ENCODE measurements at places on chromosomes 16 and 17. TPM values are rescaled to one million over a fixed set of nuclear protein-coding genes. Genes with fewer than 3 reads are reported as not detected.

DNA sequence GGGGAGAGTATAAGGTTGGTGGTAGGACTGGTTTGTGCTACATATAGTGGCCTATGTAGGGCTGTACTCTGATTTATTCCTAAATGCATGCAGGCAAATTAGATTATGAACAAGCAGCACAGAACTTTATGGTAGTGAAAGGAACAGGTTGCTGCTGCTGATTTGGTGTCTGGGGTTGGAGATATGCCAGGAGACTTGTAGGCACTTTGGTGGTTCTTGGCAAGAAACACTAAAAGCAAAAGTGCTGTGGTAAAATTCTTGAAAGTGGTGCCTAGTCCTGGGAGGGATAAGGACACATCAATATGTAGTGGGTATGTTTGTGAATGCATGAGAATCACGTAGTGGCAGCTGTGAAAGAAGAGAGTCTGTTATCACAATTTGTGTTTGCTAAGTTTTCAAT lies 2126.0 kb downstream of the TP53TG3F start:
- no peak for DNase-seq

DNA sequence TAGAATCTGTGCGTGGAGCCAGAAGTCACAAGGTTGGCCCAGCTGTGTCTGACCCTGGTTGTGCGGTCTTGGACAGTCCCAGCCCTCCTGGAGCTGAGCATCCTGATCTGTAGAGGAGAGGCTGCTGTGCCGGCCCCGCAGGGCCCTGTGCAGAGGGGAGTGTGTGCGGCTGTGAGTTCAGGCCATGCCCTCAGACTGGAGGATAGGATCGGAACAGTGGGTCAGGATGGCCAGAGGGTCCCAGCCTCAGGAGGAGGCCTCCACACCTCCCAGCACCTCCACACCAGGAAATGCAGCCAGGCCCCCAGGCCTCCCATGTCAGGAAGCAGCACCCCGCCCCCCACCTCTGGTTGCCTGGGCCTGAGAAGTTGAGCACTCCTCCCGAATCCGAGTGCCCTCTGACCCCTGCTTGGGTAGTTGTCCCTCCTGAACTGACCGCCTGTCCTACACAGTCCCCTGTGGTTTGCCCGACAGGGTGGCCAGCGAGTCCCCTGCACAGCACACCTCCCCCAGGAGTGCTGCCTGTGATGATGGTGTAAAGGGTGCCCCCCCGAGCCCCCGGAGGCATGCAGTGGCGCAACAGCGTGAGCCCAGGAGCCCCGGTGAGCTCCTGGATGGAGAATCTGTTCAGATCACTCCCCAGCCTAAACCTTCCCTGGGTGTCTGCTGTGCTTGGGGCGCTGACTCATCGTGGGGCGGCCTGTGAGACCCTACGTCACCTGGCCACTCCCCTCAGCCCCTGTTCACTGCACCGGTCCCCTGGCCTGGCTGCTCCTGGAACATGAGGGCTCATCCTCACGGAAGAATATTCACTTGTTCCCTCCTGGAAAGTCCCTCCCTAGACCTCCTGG lies 285.2 kb downstream of the SEC14L1 start:
- peak; percentile 84 for DNase-seq

The SLC9A5 gene
- 1.1 TPM for total RNA-seq

DNA sequence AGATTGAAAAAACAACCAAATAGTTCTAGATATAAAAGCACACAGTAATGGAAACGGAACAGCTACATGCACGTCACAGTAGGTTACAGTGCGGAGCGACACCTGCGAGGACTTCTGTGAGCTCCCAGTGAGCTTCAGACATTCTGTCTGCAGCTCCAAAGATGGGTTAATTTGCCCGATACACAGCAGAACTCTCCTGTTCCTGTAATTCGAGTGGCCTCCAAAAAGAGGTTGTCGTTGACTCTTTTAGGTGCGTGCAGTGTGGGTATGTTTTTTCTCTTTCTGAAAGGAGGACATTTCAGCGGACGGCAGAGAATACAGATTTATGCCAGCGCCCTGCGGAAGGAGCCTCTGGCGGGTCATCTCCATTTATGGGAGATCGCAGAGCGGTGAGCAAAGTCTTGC lies 2.9 kb downstream of the OR1F1 start:
- no peak for DNase-seq

GRCh38 chr16:57894390-57895080 lies 76.4 kb downstream of the CNGB1 start:
- DNase-seq: no peak

GRCh38 chr17:16880121-16880842 lies 91.6 kb downstream of the TNFRSF13B start:
- no peak for DNase-seq

GRCh38 chr17:50519141-50519834 lies 11.0 kb downstream of the MYCBPAP start:
- no peak for DNase-seq

DNA sequence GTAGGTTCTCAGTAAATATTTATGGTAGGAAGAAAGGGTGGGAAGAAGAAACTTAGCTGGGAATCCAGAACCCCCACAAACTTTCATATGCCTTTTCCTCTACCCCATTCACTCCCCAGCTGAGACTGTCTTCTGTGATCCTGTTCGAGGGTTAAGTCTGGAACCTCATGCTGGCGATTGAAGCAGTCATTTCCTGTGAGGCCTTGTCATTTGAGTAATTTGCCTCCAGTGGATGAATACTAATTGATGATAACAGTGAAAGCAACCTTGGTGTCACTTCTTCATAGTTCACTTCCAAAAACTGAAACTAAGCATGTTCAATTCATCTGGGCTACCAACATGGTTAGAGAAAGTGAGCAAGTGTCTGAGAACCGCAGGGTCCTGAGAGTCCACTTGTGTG lies 401.2 kb downstream of the CDH13 start:
- DNase-seq: no peak

DNA sequence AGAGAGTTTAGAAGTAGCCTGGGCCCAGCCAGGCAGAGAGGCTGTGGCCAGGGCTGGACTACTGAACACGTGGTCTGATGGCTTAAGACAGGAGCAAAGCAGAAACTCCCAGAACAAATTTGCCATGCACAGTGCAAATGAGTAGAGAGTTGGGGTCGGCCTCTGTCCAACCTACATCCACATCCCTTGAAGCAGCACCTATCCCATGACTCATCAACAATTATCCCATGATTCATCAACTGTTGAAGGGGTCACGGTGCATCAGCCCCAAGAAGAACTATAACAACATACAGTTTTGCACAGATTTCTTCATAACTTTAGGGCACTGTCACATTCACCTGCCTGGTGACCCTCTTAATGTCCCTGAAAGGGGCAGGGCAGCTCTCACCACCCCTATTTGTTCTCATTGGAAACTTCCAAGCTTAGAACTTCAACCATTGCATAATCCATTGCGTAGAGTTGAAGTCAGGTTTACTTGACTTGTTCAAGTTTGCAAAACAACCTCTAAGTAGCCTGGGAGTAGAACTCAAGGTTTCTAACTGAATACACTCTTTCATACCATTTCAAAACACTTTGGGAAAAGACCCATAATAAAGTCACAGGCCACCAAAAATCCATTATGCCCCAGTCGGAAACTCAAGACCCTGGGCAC lies 235.2 kb upstream of the CDH5 start:
- DNase-seq: no peak

GRCh38 chr17:66349521-66350254 lies 47.3 kb downstream of the PRKCA start:
- no peak for DNase-seq

The TEX14 gene
- total RNA-seq: 0.10 TPM

DNA sequence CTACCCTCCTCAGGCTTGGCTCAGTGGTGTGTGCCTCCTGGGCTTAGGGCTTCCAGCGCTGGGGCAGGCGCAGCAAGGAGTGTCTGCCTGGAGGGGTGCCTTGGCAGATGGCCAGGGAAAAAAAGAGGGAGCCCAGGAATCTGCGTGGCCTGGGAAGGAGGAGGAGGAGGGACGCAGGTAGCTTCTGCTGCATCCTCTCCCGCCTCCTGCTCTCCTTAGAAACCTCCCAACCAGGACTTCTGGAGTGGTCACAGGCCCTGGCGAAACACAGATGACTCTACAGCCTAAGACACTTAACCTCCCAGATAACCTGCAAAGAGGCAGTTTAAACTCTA lies 7.3 kb upstream of the BCAR1 start:
- DNase-seq: no peak

DNA sequence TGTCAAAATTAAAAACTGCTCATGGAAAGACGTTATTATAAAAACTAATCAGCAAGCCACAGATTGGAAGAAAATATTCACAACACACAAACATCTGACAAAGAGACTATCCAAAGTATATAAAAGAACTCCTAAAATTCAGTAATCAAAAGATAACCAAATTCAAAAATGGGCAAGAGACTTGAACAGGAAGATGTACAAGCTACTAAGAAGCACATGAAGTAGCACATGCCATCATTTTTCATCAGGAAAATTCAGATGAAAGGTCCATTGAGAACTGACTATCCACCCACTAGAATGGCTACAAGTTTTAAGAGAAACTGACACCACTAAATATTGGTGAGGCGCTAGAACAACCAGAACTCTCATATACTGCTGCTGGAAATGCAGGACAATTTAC lies 3.4 kb upstream of the HLF start:
- no peak for DNase-seq

The CCL13 gene
- total RNA-seq: 4.0 TPM

- no peak for DNase-seq
Measured at GRCh38 chr16:53872248-53873221, 168.6 kb downstream of the FTO start.

The GUCY2D gene
- not detected for total RNA-seq

The SPATA22 gene
- total RNA-seq: 0.24 TPM

GRCh38 chr17:37399265-37399803 lies 7.3 kb downstream of the ACACA start:
- no peak for DNase-seq

The UNC45B gene
- not detected for total RNA-seq

GRCh38 chr17:31394544-31394943 lies 3.1 kb downstream of the RAB11FIP4 start:
- DNase-seq: peak; percentile 90

GRCh38 chr17:1977583-1978395 lies 47.3 kb downstream of the RTN4RL1 start:
- no peak for DNase-seq

The KRT33A gene
- total RNA-seq: not detected

The STH gene
- not detected for total RNA-seq

GRCh38 chr16:82476786-82477185 lies 150.0 kb upstream of the CDH13 start:
- DNase-seq: no peak

- peak; percentile 78 for DNase-seq
Measured at GRCh38 chr17:34581446-34582184, 2.2 kb downstream of the TMEM132E start.

GRCh38 chr16:3971706-3972105 lies 91.2 kb upstream of the CREBBP start:
- no peak for DNase-seq

GRCh38 chr16:68088130-68088972 lies 3.2 kb downstream of the NFATC3 start:
- peak; percentile 45 for DNase-seq

DNA sequence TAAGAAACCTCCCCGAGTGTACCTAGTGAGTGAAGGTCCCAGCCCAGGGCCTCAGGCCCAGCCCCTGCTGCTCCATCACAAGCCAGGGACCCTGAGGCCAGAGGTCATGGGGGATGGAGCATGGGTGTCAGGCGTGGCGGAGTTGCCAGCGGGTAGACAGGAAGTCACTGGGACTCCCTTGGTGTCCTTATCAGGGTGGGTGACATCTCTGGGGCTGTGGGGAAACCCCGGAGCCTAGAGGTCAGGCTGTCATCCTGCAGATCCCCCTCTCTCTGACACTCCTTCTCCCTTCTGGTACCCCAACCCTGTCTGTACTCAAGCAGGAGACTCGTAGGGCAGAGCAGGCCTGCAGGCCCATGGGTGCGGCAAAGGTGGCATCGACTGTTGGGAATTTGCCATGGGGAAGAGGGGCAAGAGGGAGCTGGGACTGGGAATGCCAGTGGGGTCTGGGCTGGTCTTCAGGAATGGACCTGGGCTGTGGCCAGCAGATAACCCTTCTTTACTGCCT lies 10.8 kb upstream of the ADGRG1 start:
- DNase-seq: peak; percentile 41

The TBC1D3 gene
- not detected for total RNA-seq

DNA sequence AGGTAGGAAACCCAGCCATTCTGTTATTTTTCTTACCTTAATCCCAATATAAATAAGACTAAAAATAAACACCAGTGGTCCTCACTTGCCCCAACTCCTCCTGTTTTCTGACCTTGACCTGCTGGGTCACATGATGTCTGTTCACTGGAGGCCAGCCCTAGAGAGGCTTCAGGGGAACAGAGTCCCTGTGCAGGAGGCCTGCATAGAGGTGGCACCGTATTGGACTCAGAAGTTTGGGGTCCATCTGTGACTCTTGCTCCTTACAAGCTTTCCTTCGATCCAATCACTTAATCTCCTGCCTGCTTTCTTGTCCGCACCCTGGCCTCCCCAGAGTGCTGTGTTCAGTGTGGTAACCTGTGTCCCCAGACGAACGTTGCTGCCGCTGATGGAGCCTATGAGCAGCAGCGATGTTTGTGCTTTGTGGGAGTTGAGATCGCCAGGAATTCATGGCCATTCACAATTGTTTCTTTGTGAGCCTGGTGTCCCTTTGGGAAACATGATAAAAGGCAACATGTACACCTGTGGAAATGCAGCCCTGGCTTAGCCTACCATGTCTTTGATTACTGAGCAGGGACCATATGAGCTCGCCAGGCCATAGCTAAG lies 4.7 kb downstream of the IGSF6 start:
- DNase-seq: no peak
